Umbilical cord (tissue), 2 donors: ENCODE measurements at places on chromosomes 13 and 19.

GRCh38 chr13:75258159-75258782, 223.7 kb downstream of the TBC1D4 start:
- DNase-seq = peak; percentile 68

- DNase-seq = no peak
Observed at GRCh38 chr13:112994084-112994780, 25.2 kb downstream of the MCF2L start.

- peak; percentile 90 for DNase-seq
Observed at GRCh38 chr13:40109351-40109844, 453.9 kb downstream of the COG6 start.

DNA sequence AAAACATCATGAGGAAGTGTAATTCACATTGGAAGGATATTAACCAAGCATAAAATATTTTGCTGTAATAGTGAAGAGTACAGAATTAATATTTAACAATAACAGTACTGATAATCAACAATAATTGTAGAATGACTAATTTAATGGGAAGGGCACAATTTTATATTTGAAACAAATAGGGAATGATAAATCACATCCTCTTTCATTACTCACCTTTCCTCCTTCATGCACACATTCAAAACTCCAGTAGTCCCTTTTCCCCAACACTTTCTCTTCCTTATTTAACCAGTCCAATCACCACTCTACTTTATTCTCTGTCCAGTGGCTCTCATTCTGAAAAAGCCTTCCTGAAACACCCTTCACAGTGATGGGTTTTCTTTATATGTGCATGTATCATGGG, 110.8 kb upstream of the POSTN start:
- no peak for DNase-seq

GRCh38 chr19:34365463-34366401, 736 bp downstream of the GPI start:
- peak; percentile 52 for DNase-seq

- DNase-seq = no peak
Observed at GRCh38 chr13:68019901-68020300, 789.8 kb upstream of the PCDH9 start.

- no peak for DNase-seq
Observed at GRCh38 chr13:110702591-110703526, 3.1 kb downstream of the CARS2 start.

GRCh38 chr13:95002126-95002525, 289.8 kb upstream of the SOX21 start:
- DNase-seq = no peak

DNA sequence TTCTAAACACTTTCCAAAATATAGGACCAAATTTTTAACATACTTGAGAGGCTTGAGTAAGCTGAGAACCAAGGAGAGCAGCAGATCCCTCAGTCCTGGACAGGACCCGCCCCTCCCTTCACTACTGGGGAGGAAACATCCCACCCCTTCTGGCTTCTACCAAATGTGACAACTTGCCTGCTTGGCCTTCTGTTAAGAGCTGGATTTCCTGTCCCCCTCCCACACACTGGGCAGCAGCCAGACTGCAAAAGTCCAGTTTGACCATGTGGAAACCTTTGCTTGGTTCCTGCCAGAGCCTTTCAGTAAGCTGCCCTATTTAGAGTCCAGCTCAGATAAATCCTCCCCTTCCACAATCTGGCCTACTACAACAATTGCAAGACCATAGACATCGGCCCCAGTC, 84.3 kb downstream of the FGF14 start:
- DNase-seq = peak; percentile 49

DNA sequence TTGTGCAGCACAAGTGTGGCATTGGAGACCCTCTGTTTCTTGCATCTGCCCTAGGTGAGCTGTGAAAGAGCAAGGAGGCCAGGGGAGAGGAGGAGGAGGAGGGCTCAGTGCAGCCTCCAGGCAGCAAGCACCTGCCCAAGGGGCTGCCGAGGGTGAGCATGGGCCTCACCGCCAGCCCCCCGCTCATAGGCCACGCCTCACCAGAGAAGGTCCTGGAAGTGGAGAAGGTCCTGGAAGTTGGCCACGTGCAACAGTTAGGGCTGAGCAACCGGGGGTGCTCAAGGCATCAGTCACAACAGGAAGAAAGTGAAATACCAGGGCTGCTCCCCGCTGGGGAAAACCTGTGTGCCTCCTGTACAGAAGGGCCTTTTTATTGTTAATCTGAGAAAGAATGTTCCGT, 168.9 kb downstream of the TEX29 start:
- DNase-seq = no peak

DNA sequence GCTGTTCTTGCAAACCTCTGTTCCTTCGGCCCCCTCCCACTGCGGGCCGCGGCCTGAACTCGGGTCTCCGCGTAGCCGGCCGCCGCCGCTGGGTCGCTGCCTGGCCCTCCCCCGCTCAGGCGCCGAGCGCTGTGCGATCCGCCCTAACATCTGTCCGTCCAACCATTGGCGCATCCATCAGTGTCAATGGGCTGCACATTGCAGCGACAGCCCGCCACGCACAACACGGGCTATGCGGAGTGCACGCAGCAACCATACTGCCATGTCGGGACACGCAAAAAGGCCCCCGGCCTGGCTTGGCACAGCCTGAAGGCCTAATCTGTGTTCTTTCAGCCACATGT, 2.6 kb upstream of the TSHZ3 start:
- DNase-seq = no peak

DNA sequence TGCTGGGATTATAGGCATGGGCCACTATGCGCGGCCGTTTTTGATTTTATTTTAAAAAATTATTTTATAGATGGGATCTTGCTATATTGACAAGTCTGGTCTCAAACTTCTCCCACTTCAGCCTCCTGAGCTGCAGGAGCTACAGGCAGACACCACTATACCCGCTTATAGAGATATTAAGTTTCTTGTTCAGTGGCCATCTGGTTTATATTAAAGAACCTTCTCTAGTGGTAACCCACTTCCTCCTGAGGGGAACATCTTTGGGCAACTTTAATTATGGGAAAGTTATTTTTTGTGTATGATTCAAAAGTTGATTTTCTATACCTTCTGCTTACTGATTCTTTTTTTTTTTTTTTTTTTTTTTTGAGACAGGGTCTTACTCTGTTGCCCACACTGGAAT, 172.7 kb downstream of the KLF5 start:
- DNase-seq = no peak

GRCh38 chr19:4923276-4923747, 14.0 kb downstream of the UHRF1 start:
- no peak for DNase-seq
